Thyroid gland (tissue), 4 donors: ENCODE measurements at places on chromosomes 5 and 9. TPM values are rescaled to one million over a fixed set of nuclear protein-coding genes. Genes with fewer than 3 reads are reported as not detected.

- no peak for DNase-seq
These were observed 64.8 kb downstream of the GDNF start for GRCh38 chr5:37774912-37775483.

- no peak for DNase-seq
These were observed 1668.2 kb downstream of the MAT2B start for GRCh38 chr5:165173651-165174050.

The CDH6 gene
- 2.1 TPM for total RNA-seq

The CATSPER3 gene
- total RNA-seq, result not detected

The HNRNPA0 gene
- total RNA-seq, result 14.1 TPM
